ENCODE measurements at places on chromosomes 7 and 10.
A peak's percentile ranks its signal among the peaks of the same experiment; 100 is the strongest.

DNA sequence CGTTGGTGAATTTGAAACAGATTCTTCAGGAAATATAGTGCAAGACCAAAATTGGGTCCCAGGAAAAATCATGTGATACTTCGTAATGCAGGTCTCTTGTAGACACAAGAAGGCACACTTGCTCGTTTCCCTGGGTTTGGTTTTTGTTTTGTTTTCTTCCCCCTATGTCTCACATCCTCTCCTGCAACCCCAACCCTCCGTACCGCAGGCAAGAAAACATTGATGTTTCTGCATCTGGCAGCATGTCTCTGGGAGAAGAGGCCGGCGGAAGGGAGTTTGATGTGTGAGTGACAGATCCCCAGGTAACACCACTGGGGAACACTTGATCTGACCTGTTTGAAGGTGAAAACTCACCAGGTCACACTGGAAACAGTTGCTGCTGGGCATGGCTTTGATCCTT, 718.5 kb downstream of the AUTS2 start:
- DNase-seq: no peak

- no peak for DNase-seq
These were observed 108.9 kb upstream of the FRMD4A start for GRCh38 chr10:14439451-14440259.

DNA sequence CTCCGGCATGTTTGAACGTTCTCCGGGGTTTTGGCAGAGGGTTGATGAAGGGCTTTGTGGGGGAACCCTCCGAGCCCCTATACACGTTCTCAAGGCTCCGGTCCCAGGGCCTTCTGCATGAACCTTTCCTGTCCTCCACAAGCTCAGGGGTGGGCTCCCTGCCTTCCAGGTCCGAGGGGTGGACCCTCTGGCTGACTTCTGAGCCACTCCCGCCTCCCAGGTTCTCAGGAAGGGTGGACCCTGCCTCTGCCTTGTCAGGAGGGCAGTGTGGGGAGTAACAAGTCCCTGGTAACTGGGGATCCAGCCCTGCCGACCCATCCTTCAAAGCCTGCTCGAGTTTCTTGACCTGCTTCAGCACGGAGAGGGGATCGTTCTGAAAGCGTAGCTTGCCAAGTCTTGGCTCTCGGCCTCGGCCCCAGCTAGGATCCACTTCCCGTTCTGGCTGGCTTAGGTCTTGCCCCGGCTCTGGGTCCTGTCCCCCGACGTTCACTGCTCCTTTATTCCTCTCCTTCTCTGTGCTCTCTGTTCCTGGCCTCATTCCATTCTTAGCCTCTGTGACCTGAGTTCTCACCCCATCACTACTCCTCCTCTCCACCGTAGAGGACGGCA, 38.9 kb downstream of the DENND2A start:
- no peak for DNase-seq

DNA sequence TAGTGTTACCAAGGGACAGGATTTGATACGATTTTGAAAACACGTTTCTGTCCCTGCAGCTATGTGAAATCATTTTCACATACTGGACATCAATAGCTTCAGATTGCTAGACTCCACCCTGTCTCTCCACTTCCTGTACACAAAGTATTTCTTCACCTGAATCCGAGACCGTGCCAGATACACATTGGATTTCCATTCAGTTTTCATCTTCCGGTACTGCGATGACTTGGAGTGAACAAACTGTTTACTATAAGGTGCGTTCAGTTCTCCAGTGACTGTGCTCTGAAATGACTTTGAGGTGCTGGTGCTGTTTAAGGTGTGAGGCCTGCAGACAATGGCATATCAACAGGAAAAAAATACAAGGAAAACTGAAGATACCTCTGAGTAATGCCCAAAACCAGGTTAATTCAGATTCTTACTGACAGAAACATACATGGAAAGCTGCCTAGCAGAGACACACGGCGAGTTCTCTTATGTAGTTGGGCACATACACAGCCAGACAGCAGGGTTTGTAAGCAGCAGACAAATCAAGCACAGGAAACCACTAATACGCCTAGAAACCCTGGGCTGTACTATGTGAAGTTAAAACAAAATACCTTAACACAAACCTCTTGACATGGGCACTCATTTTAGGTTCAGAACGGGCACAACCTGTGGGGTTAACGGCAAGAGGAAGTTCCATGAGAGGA, 119.2 kb downstream of the GALNT11 start:
- no peak for DNase-seq

DNA sequence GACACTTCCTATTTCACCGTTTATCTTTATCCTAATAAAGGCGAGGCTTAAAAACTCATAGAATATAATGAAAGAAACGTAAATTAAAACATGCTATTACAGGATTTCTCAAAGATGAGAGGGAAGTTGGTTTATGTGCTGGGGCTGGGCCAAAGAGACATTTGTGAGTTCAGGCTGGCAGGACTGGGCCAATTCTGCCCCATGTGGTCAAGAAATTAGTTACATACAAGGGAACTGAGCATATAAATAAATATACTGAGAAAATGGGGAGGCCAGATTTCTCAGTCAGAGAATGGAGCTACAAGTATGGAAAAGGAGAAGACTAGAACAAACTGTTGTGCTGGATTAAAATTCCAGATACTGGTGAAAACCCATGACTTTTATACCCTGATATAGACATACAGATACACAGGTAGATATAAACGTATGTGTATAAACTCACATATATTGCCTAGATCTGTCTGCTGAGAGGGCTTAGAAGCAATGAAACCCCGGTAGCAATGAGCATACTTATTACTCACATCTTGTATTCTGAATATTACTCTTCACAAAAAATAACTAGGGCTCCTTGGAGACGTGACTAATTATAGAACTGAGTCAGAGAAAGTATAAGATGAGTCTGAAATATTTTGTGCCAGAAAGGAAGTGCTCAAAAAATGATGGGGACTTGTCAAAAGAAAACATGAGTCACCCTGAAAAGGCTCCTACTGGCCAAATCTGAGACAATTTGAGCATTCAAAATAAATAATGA, 155.7 kb upstream of the FGFR2 start:
- peak; percentile 78 for DNase-seq

GRCh38 chr7:27112955-27113949, 10.8 kb upstream of the HOXA2 start:
- DNase-seq: no peak

GRCh38 chr10:88923520-88923919, 29.1 kb downstream of the ACTA2 start:
- DNase-seq: no peak

DNA sequence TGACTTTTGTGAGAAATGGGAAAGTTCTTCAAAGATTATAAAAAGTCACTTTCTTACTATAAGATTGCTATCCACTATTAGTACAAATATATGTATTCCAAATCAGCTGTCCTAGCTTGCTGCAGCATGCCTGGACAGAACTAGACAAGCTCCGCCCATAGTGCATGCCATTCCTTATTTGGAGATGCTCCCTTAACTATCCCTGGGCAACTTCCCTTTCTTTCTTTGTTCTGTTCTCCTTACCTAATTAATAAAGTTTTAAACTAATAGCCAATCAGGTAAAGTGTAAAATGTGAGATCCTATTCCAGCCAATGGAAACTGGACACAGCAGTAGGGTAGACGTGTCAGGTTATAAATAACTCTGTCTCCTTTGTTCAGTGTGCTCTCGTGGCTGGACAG, 281.9 kb downstream of the CAMK1D start:
- no peak for DNase-seq

DNA sequence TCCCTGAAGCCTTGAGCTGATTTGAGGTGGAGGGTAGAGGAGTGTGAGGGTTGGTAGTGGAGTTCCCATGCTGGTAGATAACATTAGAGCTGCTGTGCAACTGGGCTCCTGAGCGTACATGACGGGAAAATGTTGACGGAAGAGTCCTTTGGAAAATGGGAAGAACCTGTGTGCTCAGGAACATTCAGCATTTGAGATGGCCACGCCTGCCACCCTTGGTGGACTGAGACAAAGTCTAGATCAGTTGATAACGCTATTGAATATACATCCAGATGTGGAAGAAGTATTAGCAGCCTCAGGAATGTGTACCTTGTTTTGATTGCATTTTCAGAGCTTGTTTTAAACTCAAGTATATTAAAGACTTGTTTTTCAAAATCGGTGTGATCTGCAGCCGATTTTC, 16.1 kb downstream of the PCBD1 start:
- no peak for DNase-seq

GRCh38 chr7:116591202-116592040, 66.6 kb downstream of the CAV1 start:
- DNase-seq: no peak

DNA sequence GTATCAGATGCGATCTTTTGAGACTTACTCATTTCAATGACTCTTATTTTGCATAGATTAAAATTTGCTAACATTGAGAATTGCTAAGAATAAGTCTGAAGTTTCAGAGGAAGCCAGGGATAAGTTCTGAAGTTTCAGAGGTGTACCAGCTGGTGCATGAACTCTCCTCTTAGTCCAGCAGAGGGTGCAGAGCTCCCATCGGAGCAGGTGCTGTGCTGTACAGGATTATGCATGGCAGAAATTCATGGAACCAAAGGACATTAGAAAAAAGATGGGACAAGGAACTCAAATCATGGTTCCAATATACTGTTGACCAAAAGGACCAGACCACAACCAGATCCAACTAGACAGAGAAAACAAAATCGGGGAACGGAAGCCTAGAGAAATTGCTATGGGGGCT, 41.9 kb downstream of the MGAM2 start:
- peak; percentile 4 for DNase-seq

DNA sequence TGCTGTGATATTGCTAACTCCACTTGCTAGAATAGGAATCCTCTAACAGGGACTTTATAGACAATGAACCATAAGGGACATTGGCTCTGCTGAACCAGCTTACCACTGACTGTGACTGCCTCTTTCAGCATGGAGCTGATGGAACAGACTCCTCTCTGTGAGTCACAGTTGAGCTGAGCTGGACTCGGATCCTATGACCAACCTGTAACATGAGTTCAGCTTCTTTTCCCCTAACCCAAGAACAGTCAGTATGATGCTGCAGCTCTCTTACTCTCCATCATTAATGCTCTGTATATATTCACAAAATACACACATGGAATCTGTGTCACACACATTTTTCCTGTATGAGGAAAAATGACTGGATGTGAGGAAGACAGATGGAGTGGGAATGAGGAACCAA, 177.9 kb upstream of the BET1 start:
- DNase-seq: no peak

GRCh38 chr10:19194866-19195265, 146.3 kb downstream of the MALRD1 start:
- DNase-seq: peak; percentile 9

- peak; percentile 70 for DNase-seq
These were observed 17.2 kb downstream of the TCF7L2 start for GRCh38 chr10:112967200-112967599.

GRCh38 chr10:127300868-127301321, 104.5 kb upstream of the INSYN2A start:
- no peak for DNase-seq

DNA sequence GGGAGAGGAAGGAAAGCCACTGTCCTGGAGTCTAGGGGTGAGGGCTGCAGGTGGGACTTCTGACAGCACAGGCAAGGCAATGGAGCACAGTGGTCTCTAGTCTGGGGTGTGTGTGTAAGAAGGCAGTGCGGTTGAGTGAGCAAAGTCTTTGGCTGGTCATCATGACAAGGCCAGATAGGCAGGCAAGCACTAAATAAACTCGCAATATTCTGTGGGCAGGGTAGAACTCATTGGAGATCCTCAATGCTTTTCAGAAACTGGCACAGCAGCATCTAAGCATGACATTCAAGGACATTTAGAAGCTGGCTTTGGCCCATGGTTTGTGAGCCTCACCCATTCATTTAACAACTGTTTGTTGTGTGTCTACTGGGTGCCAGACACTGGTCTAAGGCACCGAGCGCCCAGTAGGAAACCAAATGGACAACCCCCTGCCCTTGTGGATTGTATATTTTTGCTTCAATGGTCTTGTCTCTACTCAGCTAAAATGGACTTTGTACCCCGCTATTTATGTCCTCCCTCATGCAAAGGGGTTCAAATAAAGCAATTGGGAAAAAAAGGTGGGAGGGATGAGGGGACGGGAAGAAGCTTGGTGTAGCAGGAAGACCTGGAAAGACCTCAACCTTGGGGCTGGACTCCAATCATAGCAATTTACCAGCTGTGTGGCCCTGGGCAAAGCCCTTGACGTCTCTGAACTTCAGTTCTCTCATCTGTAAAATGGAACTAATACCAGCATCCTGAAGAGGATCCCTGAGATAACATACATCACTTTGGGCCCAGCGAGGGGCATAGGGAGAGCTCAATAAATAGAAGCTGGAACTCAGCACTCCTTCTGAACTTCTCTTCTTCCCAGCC, 116.0 kb downstream of the NEURL1 start:
- no peak for DNase-seq

GRCh38 chr10:50373821-50374501, 122.6 kb upstream of the ASAH2 start:
- DNase-seq: no peak

DNA sequence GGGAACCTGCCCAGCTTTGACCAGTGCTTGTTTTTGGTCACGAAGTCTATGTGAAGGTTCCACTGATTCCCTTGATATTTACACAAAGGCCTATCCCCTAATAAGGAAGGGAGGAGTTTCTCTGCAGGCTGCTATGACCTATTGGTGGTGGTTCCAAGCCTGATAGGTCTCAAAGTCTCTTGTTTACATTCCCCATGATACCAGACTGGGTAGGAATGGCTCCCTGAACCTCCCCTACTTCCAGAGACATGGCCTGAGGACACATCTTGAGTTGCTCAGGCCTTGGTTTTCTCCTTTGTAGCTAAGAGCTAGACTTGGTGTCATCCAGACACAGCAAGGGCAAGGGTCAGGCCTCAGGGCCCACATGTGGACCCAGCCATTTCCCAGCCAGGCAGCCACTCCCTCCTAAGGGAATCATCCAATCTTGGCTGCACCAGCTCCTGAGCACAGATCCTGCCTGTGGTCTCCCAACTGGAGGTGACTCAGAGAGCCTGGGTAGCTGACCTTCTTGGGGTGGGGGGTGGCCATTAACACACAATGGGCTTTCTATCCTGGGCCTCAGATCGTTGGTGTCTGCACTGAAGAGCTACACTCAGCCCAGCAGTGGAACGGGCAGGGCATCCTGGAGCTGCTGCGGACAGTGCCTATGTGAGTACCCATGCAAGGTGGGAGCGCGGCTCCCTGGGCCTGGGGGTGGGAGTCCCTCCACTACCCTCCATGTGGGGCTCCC, 51.0 kb upstream of the TRIM8 start:
- DNase-seq: no peak

DNA sequence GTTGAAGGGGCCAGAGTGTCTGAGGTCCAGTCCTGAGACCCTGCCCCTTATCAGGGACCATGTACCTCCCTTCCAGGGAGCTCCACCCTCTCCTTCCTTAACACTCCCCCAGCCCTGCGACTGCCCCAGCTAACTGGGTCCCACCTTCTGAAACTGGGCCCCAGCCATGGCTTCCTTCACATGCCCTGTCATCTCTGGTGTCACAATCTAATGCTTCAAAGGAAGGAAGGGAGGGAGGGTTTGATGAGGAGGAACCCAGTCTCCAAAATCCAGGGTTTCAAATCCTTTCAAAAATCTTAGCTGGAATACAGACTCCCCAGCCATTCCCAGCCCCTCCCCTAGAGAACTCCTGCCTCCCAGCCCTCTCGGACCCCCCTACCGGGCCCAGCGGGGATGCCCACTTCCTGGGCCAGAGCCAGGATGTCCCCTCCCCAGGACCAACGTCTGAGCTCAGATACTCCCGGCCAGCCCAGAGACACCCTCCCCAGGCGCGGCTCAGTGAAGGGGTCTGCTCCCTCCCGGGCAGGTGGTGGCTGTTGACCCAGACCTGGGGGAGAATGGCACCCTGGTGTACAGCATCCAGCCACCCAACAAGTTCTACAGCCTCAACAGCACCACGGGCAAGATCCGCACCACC, 18.0 kb downstream of the C10orf105 start:
- DNase-seq: no peak

GRCh38 chr10:30359373-30360206, 10.5 kb upstream of the MTPAP start:
- no peak for DNase-seq

- no peak for DNase-seq
These were observed 18.3 kb downstream of the ANKMY2 start for GRCh38 chr7:16627236-16627635.
